Suppressor macrophage treated with lipopolysaccharide for 1 hour (primary cell): ENCODE measurements at places on chromosomes 2 and 18.

DNA sequence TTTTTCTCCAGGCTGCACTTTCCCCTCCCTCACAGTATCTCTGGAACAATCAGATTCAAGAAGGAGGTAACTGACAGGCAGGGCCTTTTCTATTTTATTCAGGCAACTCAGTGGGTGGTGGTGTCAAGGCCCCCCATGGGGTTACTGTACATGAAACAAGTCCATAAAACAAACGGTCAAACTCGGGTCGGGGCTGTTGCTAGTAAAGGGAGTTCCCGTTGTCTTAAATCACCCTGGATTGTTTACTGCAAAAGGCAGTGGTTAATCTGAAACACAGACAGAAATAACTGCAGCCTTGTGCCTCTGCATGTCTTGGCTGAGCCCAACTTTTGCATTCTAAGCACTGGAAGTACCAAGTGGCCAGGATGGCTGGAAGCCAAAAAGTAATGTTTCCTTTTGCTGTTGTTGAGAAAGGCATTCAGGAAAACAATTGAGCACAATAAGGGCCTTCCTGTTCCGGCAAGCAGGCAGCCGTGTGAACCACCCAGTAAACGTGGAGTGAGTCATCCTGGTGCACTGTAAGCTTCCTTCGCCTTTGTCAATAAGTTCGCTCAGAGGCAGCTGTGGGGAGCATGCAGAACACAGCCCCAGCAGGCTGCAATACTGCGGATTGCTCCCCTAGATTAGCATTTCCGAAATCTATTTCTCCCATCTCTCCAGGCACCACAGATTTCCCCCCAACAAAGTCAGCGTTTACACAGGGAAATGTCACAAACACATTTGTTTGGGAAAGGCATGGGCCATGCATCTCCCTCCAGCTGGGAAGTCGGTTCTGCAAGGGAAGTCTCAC lies 149.6 kb downstream of the IRS1 start:
- DNase-seq: peak; percentile 63

GRCh38 chr2:1140389-1141003 lies 189.8 kb downstream of the SNTG2 start:
- DNase-seq: peak; percentile 33

- no peak for DNase-seq
These were observed 29.2 kb upstream of the CDH7 start for GRCh38 chr18:65721619-65722018.

GRCh38 chr2:119224391-119225104 lies 914 bp downstream of the STEAP3 start:
- DNase-seq: peak; percentile 29

DNA sequence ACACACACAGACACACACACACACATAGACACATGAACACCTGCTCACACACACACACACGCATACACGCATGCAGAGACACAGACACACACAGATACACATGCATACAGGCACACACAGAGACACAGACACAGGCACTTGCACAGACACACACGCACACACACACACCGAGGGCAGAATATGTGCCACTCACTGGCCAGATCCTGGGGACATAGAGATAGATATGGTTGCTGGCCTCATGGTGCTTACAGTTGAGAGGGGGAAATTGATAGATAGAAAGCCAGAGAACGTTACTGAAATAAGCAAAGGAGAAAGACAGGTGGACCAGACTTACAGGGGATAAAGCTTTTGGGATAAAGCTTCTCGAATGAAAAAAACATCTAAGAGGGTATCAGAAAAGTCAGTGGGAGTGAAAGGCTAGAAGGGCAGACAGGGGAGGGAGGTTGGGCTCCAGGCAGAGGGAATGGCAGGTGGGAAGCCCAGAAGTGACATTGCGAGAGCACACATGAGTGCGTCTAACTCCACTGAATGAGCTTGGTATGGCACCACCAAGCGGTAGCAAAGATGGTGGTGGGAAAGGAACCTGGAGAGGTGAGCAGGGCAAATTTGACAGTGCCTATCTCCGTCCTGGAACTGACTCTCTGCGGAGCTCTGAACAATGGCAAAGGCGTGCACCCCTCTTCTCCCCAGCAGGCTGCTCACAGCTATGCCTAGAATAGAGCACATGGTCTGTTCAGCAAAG lies 390.1 kb upstream of the TRIB2 start:
- no peak for DNase-seq
